ENCODE measurements at places on chromosomes 1 and 21.
A peak's percentile ranks its signal among the peaks of the same experiment; 100 is the strongest.

GRCh38 chr1:226476648-226477319, 68.9 kb upstream of the PARP1 start:
- DNase-seq = no peak

- no peak for DNase-seq
These were observed 135.5 kb upstream of the KIAA1614 start for GRCh38 chr1:180777072-180777689.

GRCh38 chr1:107935396-107936064, 29.4 kb downstream of the VAV3 start:
- DNase-seq = no peak

GRCh38 chr1:1924386-1924785, 5.3 kb upstream of the TMEM52 start:
- DNase-seq = no peak

DNA sequence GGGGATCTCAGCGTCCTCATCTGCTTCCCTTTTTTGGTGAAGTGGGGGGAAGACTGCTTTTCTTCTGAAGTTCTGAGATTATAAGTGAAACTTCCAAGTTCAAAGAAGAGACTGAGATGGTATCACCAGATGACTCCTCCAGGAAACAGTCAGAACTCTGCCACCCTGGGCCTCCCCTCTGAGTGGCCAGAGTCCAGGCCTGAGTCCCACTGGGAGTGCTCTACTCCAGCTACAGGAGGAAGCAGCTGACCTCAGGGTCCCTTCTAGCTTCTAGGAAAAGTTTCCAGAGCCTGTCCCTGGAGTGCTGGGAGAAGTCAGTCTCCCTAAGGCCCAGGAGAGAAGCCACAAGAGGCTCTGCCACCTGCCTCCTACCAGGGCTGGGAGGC, 104.7 kb downstream of the CASZ1 start:
- no peak for DNase-seq

DNA sequence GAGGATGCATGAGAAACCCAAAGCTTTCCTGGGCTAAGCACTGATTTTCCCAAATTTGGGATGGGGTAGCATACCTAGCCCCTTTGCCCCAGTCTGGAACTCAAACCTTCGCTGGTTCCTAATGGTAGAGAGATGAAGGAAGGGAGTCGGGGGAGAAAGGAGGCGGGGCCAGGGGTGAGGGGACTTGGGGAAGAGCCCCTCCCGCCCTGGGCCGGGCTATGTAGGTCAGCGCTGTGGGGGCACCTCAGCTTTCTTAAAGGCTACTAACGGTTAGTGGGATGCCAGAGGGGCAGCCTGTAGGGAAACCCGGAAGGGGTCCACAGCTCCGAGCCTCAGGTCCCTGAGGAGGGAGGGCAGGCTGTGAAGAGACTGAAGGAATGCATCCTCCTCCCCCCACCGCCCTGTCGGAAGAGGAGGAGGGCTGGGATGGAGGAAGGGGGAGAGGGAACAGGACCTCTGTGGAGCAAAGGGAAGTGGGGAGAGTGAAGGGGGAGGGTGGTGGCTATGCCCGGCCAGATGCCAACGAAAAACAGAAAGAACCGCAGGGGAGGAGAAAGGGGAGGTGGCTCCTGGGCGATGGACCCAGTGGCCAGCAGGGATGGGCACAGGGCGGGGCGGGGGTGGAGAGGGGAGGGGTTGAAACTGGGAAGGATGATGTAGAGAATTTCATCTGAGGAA, 1.3 kb downstream of the CADM3 start:
- DNase-seq = no peak

GRCh38 chr1:152866321-152866720, 6.5 kb downstream of the LCE7A start:
- DNase-seq = no peak

DNA sequence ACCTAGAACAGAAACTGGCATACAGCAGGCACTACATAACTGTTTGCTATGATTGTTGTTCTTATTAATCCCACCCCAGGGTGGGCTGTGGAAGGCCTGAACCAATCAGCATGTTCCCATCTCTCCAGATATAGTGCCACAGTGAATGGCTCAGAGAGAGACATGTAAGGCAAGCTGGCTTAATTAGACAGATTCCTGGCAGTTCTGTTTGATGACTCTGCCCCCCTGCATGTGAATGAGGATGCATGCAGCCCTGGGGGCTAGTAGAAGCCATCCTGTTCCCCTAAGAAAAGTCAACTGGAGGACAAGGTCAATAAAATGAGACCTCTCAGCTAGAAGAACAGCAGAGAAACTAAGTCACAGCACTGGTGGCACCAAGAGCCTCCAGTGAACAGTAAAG, 130.3 kb downstream of the GLIS1 start:
- DNase-seq = no peak

GRCh38 chr1:205596876-205597275, 34.9 kb downstream of the ELK4 start:
- DNase-seq = no peak

DNA sequence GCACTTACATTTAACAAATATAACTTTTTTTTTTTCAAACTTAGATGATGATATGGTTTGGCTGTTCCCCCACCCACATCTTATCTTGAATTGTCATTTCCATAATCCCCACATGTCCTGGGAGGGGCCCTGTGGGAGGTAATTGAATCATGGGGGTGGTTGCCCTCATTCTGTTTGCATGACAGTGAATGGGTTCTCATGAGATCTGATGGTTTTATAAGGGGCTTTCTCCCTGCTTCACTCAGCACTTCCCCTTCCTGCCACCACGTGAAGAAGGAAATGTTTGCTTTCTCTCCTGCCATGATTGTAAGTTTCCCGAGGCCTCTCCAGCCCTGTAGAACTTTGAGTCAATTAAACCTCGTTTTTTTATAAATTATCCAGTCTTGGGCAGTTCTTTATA, 432.6 kb downstream of the AMY1C start:
- DNase-seq = no peak

GRCh38 chr1:246210756-246211155, 296.3 kb downstream of the SMYD3 start:
- no peak for DNase-seq

- no peak for DNase-seq
These were observed 1.7 kb downstream of the ANGPTL1 start for GRCh38 chr1:178869119-178869697.

DNA sequence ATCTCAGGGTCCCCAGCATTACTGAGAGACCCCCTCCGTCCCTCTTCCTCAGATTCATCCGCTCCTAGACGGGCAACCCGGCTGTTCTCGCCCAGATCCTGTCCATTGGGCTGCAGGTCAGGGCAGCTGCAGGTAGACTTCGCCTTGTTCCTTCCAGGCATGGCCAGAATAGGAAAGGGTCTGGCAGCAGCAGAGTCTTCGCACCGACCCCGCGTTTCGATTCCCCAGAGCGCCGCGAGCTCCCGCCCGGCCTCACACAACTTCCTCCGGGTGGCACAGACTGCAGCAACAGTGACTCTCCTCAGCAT, 265 bp downstream of the NRDC start:
- no peak for DNase-seq

DNA sequence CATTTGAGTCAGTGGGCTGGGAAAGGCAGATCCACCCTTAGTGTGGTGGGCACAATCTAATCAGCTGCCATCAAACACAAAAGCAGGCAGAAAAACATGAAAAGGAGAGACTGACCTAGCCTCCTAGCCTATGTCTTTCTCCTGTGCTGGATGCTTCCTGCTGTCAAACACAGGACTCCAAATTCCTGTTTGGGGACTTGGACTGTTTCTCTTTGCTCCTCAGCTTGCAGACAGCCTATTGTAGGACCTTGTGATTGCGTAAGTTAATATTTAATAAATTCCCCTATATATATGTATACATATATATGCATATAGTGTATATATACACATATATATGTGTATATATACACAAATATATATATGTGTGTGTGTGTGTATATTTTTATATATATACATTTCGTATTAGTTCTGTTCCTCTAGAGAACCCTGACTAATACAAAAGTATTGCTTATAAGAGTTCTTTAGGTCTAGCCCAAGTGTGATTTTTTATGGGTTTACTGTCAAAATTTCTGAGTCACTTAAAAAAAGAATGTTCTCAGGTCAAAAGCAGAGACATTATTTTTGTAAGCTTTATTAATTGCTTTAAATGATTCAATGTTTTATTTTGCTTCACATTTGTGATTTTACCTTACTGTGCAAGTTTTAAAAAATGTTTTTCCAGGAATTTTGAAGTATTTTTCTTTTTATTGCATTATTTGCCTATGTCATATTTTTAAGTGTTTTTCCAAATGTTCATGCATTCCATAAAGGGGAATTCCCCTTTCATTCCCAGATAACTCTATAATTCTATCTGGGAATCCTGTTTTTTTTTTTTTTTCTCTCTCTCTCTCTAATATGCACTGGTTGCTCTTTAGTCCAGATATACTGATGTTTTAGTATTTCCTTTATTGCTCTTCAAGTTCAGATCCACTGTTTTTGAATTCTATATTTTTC, 92.1 kb upstream of the ADAMTS5 start:
- no peak for DNase-seq

DNA sequence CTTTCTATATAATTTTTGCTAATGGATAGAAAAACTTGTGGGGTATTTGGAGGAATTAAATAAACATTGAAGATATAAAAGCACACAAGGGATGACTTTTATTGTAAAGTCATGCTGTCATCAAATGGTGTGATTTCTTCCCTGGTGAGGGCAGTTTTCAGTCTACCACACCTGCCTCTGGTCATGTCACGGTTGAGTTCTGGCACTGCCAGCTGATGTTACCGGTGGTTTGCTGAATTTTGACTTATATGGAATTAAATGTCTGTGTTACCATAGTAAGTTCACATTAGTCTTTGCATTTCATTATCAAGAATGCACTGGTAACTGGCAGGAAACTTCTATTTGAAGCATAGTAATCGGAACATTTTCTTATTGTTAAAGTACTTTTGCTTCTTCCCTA, 13.4 kb downstream of the S1PR1 start:
- no peak for DNase-seq

DNA sequence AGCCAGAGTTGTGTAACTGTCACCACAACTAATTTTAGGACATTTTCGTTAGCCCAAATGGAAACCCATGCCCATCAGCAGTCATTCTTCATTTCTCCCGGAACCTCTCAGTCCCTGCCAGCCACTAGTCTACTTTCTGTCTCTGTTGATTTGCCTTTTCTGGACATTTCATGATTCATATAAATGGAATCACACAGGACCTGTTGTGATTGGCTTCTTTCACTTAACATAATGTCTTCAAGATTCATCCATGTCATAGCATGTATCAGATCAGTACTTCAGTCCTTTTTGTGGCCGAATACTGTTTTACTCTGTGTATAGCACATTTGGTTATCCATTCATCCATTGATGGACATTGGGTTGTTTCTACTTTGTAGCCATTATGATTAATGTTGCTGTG, 7.1 kb downstream of the SLC66A1 start:
- no peak for DNase-seq

GRCh38 chr21:35075546-35075945, 26.4 kb upstream of the RUNX1 start:
- DNase-seq = no peak

- DNase-seq = no peak
These were observed 7.2 kb downstream of the SNX7 start for GRCh38 chr1:98668733-98669132.

GRCh38 chr1:91883470-91883869, 2.5 kb downstream of the TGFBR3 start:
- no peak for DNase-seq

GRCh38 chr1:232472485-232473041, 157.4 kb downstream of the SIPA1L2 start:
- no peak for DNase-seq

DNA sequence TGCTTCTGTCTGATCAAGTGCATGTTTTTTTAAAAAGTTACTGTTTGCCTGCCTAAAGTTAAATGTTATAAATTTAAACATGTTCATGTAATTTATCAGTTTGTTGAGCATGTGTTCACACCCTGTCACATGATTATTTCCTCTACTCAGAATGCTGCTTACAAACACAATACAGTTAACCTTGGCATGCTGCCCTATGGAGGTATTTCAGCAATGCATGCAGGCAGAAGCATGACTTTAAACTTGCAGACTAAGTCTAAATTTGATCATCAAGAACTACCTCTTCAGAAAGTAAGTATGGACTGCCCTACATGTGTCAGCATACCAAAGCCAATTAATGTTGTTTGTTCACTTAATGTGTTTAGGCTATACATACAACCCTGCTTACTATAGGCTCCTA, 161.6 kb downstream of the LRRC40 start:
- no peak for DNase-seq

GRCh38 chr1:43441166-43441893, 12.4 kb downstream of the HYI start:
- no peak for DNase-seq

DNA sequence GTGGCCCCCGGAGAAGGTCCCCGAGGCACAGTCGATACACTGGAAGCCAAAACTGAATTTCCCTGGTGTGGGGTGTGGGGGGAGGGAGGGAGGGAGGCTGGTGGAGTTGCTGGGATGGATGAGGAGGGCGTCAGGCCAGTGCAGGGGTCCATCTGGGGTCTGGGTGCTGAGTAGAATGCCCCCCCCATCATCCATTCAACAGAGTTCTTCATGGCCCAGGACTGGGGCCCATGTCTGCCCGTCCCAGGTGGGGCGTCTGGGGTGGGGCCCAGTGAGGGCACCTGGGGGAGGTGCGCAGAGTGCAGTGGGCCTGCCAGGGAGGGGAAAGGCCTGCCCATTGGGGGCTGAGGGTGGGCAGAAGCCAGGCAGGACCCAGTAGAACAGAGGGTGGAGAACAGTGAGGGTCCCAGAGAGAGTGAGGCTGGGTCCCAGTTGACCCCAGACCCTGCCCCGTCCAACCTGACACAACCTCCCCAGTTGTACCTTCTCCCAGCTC, 1.9 kb downstream of the TNFRSF18 start:
- no peak for DNase-seq

DNA sequence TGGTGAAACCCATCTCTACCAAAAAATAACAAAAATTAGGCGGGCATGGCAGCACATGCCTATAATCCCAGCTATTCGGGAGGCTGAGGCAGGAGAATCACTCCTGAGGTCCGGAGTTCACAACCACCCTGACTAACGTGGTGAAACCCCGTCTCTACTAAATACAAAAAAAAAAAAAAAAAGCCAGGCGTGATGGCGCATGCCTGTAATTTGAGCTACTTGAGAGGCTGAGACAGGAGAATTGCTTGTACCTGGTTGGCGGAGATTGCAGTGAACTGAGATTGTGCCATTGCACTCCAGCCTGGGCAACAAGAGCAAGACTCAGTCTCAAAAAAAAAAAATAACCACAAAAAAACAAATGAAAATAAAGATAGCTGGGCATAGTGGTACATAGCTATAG, 42.3 kb downstream of the CC2D1B start:
- no peak for DNase-seq

DNA sequence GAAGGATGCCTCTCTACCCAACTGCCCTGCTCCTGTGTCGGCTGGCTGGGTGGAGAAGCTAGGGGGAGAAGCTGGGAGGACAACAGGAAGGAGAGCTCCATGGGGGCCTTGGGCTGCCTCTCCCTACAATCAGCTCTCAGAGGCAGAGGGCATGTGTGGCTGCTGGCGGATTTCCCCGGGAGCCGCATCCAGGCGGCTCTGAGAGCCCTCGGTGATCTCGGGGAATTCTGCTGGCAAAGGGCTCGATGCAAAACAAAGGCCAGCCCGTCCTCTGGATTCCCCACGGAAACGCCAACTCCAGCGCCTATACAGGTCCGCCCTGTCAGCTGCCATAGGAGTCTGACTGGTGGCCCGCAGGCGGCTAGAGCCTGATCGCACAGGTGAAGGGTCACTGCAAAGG, 26.4 kb upstream of the EVA1B start:
- DNase-seq = no peak

GRCh38 chr1:219476716-219477115, 136.2 kb downstream of the ZC3H11B start:
- no peak for DNase-seq

GRCh38 chr1:218485241-218485928, 140.2 kb downstream of the TGFB2 start:
- DNase-seq = no peak

- DNase-seq = peak; percentile 56
These were observed 211.1 kb upstream of the FAM78B start for GRCh38 chr1:166377896-166378295.

Data from T-helper 2 cell (primary cell).